T-helper 1 cell (primary cell): ENCODE measurements at places on chromosomes 4 and X.
A peak's percentile ranks its signal among the peaks of the same experiment; 100 is the strongest.

DNA sequence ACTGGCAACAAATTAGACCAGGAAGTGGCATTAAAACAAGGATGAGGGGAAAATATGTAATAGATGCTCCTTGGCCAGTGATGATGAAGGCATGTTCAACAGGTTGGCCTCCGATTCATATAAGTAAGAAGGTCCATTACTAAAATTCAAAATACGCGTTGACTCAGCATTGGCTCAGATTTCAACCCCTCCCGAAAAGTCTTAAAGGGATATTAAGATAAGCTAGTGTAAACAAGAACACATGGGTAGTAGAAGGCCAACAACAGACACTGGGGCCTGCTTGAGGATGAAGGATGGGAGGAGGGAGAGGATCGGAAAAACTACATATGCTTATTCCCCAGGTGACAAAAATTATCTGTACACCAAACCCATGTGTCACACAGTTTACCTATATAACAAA is 19.1 kb upstream of the LAP3 start:
- no peak for DNase-seq

DNA sequence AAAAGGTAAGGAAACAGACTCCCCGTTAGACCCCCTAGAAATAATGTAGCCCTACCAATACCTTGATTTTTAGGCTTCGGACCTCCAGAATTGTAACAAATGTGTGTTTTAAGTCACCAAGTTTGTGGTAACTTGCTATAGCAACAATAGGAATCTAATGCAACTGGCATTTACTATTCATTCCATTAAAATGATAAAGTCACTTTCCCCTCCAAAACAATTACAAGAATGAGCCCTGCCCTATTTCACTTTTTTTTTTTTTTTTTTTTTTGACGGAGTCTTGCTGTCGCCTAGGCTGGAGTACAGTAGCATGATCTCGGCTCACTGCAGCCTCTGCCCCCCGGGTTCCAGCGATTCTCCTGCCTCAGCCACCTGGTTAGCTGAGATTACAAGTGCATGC is 3.5 kb upstream of the DDX60L start:
- DNase-seq = no peak

- DNase-seq = no peak
Observed at GRCh38 chrX:107673431-107673830, 45.1 kb downstream of the PRPS1 start.

DNA sequence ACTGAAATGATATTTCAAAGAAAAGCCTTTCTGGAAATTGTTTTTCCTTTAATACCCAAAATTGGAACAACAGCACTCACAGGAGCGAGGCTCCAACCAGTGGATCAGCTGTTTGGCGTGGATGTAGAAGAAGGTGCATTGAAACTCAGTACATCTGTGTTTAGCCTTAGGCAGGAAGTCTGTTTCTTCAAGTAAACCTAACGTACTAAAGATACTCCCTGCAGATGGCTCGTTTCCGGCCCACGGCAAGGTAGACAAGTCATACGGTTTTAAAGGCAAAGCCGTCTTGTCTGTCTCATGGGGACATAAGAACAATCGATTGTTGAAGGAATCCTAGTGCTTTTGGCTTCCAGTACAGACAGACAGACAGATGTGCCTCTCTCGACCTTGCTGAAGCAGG is 50.0 kb upstream of the CLCN4 start:
- peak; percentile 47 for DNase-seq

- no peak for DNase-seq
Observed at GRCh38 chrX:124328765-124329164, 3.7 kb upstream of the TEX13D start.

- DNase-seq = no peak
Observed at GRCh38 chrX:15749642-15750610, 11.9 kb downstream of the CA5B start.

GRCh38 chr4:16916719-16917337 is 18.4 kb upstream of the LDB2 start:
- DNase-seq = peak; percentile 60

GRCh38 chrX:116142976-116143375 is 27.6 kb upstream of the AGTR2 start:
- no peak for DNase-seq

GRCh38 chrX:80648023-80648422 is 161.7 kb downstream of the BRWD3 start:
- no peak for DNase-seq

DNA sequence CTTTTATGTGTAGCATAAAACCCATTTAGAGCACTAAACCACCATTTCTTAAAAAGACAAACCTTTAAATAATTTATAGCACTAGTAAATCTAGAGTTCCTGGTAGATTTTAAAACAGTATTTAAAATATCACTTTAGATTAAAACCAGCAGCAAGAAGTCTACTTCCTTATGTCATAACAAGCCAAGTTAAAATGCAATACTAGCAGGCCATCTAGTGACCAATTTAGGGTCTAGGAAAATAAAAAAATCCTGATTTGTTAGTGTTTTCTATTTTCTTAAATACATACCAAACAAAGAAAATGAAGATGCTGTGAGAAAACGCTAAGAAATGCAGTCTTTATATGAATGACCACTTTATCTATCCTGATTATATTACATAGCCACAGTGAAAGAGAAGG is 53.9 kb downstream of the PAPSS1 start:
- DNase-seq = no peak

DNA sequence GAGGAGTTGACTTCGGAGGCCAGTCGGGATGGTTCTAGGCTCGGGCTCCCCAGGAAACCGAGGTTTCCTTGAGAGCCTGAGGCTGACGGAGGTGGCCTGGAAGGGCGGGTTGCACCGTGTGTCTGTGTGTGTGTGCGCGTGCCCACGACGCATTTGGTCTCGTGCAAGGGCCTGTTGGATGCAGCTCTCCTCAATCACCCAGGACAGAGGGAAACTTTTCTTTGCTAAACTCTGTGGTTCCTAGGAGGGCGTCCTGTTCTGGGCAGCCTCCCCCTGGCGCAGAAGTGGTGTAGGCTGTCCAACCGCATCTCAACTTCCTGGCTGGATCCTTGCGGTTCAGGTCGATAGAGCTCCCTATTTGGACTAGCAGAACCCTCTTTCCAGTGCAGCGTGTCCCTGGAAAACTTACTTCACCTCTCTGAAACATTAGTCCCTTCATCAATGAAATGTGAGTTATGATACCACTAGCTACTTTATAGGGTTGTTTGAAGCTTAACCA is 973 bp downstream of the STK32B start:
- DNase-seq = no peak
